Left hindlimb (tissue), 1 donor: ENCODE measurements at places on chromosomes 2 and 18.

GRCh38 chr18:62372882-62373281, 47.8 kb downstream of the TNFRSF11A start:
- no peak for DNase-seq

GRCh38 chr2:199861132-199861774, 10.3 kb upstream of the FTCDNL1 start:
- DNase-seq, result no peak

- DNase-seq, result no peak
These were observed 96.3 kb upstream of the AQP4 start for GRCh38 chr18:26961839-26962238.

DNA sequence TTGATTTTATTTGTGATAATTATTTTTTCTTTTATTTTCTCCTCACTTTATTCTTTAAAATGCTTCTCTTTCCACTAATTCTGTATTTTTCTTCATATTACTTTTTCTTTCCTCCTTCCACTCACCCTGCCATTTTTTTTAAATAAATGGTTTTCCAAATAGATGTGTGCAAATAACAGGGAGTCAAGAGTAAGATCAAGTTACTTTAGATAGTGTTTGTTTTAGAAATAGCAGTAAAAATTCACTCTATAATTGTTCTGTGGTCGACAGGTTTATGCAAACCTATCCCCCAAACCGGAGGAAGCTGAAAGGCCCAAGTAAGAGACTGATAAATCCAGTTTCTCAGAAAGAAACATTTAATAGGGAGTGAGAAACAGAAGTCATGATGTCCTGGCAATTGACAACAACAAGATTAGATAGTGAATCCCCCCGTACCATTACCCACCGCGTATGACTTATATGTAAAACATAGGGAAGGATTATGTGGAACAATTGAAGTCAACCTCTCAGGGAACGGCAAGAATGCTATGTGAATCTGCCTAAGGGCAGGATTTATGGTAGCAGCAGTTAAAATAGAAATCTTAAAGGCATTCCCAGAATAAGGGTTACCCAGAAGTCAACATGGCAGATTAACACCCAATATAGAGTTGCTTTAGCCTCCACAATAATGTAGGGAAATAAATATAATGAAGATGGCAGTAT, 75.5 kb downstream of the KYNU start:
- DNase-seq, result no peak

DNA sequence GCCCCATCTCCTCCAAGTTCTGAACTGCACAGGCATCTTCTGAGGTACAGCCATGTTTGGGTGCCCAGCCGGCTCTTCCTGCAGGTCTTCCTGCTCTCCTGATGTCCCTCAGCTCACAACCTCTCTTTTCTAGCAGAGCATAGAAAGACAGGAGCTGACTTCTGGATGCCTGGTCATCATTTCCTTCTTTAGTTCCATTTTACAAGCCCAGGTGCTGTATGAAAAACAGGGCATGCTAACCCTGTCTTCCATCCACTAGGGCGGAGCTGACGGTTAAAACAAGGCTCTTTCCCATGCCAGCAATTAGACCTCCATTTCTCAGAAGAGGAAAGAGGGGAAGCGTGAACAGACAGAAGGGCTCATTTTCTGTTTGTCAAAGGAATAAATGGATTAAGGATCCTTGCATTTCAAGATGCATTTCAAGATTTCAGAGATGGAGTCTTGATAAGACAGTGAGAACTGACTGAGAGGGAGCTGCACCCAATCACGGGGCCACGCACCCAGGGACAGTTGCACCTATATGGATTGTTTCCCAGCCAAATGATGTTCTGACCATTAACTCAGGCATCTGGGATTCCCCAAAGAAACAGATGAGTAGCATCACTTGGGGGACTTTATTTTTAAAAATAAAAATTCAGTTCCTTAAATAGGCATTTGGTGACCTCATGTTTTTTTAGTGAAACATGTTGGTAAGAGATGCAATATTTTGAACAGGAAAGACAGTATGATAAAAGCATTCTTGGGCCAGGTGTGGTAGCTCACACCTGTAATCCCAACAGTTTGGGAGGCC, 45.8 kb upstream of the EML6 start:
- no peak for DNase-seq

- DNase-seq, result no peak
These were observed 68.7 kb upstream of the FN1 start for GRCh38 chr2:215504547-215504946.
